ENCODE measurements at places on chromosomes 4 and X.

DNA sequence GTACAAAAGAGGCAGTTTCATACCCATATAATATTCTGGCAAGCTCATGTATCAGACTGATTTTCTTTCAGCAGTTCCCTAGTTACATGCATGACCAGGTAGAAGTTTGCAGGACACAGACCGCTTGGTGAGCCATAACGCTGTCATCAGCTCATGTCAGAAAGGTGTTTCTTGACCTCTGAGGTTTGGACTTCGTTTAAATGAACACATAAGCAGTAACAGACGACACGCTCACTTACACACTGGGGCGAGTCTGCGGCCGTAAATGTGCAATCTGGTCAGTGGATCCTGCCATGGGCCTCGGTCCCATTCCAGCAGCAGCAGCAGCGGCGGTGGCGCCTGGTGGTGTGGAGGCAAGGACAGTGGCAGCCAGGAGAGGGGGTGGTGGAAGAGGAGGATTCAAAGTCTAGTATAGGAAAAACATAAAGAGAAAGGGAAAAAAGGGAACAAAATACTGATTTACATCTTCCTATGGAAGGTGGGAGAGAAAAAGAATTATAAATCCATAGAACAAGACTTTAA is 111.9 kb upstream of the CBR4 start:
- no peak for DNase-seq

GRCh38 chr4:172011196-172011595 is 198.0 kb downstream of the GALNTL6 start:
- DNase-seq: no peak

DNA sequence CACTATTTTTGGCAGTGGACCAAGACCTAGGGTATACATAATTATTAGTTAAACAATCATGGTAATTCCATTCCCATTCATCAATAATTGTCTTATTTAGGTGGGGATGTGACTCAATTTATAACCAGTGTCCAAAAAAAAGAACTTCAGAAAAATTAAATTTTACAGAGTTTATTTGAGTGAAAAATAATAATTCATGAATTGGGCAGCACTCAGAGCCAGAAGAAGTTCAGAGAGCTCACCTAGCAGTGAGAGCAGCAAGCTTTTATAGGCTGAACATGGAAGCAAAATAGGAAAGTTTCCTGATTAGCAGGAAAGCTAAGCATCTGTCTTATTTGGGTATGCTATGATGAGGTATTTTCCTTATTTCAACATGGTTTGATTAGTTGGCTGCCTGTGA is 500.8 kb downstream of the PCDH7 start:
- DNase-seq: no peak

DNA sequence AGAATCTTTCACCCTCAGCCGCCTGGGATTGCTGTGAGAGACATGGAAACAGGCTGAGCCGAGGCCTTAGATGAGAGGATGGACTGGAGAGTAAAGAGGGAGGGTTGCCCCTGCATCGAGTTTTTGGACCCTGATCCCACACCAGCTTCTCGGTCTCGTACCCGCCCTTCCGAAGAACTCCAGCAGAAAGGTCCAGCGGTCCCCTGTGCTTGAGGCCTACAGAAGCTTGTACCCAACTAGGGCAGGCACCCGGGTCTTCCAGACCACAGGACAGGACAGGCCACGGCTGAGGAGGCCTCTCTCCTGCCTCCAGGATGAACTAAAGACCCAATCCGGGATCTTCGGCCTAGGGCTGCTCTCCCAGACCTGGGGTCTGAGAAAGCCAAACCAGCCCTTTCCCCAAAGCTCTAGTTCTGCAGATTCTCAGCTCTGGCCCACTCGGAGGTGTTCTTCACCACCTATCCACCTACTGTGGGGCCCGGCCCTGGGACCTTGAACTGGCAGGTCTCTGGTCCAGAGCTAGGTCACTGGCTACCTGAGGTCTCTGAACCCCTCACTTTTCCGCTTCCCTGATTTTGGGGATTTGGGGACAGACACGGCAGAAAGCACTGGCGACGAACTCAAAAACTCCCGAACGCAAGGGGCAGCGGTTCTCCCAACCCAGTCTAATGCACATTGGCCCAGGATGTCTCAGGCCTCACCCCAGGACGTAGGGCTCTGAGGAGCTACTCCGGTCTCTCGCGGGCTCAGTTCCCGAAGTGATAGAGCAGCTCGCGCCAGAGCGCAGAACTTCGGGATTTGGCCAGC is 1.1 kb downstream of the NKX3-2 start:
- no peak for DNase-seq

- no peak for DNase-seq
Observed at GRCh38 chr4:142354041-142354440, 492.1 kb downstream of the INPP4B start.

Measured in T-cell (primary cell).